ENCODE measurements at places on chromosomes 1 and 21.

DNA sequence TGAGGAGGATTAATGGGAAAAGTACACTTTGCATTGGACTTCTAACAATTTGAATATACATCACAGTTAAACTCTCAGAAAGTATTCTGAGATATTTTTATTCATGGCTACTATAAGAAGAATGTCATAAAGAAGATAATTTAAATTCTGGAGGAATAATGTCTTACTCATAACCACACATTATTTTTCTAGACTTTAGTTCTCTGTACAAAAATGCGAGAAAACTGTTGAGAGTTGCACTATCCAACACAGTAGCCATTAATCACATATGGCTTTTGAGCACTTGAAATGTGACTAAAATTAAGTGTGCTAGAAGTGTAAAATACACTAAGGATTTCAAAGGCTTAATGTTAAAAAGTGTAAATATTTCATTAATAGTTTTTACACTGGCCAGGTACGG lies 53.8 kb downstream of the CRB1 start:
- no peak for DNase-seq

- no peak for DNase-seq
Measured at GRCh38 chr1:20074725-20075171, 4.8 kb downstream of the PLA2G5 start.

DNA sequence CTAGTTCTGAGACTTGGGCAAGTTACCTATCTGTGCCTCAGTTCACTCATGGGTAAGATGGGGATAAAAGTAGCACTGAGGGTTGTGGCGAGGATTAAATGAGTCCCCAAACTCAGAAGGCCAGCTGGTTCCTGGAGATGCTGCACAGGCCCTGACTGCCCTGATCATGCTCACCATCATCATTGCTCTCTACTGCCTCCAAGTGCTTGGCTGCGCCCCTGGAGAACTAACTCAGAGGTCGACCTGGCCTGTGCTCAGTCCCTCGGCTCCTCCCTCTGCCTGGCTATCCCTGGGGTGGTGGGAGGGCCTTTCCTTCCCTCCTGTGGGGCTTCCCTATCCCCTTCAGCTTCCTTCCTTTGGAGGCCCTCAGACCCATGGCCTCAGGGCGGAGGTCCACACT lies 5.6 kb downstream of the SLC5A9 start:
- DNase-seq, result no peak

DNA sequence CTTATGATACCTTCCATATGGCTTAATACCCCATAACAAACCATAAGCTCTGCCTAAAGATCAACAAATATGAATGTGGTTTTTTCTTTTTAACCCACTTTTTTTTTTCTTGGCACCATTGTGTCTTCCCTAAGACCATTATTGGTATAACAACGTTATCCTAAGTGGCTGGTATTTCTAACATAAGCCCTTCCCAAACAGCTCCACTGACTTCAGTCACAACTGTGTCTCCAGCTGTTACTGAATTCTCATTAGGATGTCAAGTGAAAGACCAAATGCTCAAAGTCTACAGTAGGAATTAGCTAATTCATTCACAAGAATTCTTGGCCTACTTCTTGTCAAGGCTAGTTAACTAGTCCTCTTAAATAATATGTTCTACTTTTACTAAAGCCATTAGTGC lies 4.2 kb upstream of the RXRG start:
- no peak for DNase-seq

GRCh38 chr1:22362626-22363402 lies 88.8 kb upstream of the ZBTB40 start:
- no peak for DNase-seq

GRCh38 chr1:44649788-44650158 lies 24.5 kb downstream of the TMEM53 start:
- no peak for DNase-seq

- no peak for DNase-seq
Measured at GRCh38 chr1:160373696-160374095, 6.8 kb downstream of the NHLH1 start.

- no peak for DNase-seq
Measured at GRCh38 chr1:162765788-162766187, 24.7 kb upstream of the HSD17B7 start.

GRCh38 chr21:16305686-16306085 lies 575.9 kb downstream of the USP25 start:
- no peak for DNase-seq

DNA sequence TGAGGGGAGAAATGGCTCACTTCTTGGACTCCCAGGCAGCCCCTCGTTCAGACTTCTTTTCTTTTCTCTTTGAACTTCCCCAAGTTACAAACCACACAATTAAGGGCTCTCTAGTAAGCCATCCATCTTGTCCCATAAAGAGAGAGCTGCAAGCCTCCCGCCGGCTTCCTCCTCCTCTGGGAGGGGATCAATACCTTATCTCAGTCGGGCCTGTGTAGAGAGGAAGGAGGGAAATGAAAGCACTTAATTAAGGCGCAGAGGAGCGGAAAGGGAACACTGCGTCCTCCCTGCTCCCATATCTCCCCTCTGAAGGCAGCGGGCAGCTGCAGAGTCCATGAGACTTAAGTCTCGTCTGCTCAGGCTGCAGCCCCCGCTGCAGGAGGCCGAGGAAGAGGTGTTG lies 112.6 kb upstream of the CSF3R start:
- DNase-seq, result no peak

DNA sequence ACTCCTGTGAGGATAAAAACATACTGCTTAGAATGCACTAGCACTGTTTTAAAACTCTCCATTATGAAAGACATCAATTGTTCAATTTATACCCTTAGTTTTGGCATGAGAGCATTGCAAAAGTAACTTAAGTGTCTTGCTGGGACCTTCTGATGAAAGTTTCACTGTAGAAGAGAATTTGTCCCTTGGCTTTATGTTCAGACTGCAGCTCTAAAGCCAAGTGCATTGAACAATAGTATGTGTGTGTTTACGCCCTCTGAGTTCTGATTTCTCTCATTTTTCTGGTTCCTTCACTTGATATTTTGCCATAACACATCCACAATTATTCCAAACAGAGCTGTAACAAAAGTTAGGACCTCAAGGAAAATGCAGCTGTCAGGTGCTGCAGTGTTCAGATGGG lies 474.6 kb downstream of the DISC1 start:
- no peak for DNase-seq

DNA sequence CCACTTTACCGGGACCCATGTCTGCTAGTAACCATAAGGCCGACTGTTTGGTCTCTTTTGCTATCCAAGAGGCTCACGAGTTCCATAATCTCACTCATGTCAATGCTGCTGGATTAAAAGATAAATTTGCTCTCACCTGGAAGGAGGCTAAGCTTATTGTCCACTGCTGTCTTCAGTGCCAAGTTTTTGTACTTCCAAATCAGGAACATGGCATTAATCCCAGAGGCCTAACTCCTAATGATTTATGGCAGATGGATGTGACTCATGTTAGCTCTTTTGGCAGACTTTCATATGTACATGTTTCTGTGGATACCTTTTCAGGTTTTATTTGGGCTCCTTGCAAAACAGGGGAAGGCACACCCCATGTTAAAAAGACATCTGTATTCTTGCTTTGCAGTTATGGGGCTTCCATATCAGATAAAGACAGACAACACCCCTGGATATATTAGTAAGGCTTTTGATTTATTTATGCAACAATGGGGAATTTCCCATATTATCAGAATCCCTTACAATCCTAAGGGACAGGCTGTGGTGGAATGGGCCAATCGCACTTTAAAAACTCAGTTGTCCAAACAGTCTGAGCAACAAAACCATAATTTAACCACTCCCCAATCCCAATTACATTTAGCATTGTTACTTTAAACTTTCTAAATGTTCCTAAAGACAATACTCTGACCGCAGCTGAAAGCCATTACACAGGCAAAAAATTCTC lies 162.7 kb downstream of the IER5 start:
- DNase-seq, result no peak

DNA sequence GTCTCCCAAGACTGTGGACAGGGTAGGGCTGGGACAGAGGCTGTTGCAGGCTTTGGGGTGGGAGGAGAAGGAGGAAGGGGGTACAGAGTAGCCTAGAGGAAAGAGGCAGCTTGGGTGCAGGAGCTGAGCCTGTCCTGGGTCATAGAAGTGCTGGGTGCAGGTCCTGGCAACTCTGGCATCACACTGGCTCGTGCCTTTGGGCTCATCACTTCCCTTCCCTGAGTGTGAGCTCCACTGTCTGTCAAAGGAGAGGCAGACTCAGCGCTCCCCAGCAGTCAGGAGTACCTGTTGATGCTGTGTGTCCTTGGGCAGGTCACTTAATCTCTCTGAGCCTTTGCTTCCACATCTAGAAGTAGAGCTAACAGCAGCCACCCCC lies 157.1 kb downstream of the PTPRU start:
- no peak for DNase-seq

DNA sequence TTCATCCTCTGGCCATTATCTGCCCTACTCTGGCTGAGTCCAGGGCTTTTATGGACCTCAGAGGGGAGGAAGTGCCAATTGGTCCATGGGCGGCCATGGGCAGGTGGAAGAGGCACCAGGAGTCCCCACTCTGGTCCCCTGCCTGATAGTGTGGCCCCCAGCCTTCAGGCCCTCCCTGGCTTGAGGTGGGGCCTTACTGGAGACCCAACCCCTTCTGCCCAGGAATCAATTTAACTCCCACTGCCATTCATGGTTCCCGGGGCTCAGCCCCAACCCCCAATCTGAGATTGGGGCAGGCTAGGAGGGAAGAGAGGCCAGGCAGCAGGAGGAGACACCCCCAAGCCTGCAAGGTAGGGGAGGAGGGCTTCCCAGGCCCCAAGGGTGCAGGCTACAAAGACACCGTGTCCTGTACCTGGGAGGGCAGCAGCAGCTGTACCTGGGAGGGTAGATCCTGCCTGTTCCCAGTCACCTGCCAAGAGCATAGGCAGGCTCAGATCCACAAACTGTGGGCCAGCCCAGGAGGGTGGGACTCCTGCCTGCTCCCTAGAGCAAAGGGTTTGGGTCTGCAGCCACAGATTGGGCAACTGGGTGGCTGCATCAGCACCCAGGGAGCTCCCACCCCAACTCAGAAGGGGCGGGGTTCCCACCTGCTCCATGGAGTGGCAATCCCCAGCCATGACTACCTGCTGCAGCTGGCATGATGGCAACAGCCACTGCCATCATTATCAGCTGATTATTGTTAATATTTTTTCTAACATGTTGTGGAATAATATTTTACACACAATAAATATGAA lies 1044.1 kb upstream of the B3GALT2 start:
- no peak for DNase-seq

- no peak for DNase-seq
Measured at GRCh38 chr1:155022927-155023236, 10.7 kb downstream of the DCST2 start.

- no peak for DNase-seq
Measured at GRCh38 chr21:43597052-43597451, 62.2 kb downstream of the HSF2BP start.
